Adipocyte (in vitro differentiated cells): ENCODE measurements at places on chromosomes 4 and X.

DNA sequence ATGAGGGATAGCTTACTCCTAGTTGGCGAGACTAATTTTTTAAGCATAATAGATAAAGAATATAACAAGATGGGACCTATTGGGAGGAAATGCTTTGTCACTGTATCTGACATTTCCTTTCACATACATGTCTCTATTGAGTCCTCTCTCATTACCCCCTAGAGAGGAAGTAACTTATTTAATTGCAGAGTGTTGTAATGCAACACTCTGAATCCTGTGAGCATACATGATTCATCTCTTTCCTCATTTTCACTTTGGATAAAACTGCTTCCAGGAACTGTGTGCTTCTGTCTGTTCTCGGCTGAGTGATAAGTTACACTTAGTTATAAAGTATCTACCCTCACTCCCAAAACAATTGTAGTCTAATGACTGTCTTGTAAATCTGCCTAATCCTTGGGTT lies 266.1 kb upstream of the ANXA10 start:
- DNase-seq, result peak; percentile 8

DNA sequence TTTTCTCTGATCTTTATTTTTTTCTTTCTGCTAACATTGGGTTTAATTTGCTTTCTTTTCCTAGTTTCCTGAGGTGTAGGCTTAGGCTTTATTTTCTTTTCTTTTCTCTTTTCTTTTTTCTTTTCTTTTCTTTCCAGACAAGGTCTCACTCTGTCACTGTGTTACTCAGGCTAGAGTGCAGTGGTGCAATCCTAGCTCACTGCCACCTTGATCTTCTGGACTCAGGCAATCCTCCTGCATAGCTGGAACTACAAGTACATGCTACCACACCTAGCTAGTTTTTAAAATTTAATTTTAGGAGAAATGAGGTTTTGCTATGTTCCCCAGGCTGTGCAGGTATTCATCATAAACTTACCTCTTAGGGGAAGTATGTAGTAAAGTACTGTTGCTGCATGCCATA lies 197.8 kb upstream of the ANKRD50 start:
- no peak for DNase-seq

DNA sequence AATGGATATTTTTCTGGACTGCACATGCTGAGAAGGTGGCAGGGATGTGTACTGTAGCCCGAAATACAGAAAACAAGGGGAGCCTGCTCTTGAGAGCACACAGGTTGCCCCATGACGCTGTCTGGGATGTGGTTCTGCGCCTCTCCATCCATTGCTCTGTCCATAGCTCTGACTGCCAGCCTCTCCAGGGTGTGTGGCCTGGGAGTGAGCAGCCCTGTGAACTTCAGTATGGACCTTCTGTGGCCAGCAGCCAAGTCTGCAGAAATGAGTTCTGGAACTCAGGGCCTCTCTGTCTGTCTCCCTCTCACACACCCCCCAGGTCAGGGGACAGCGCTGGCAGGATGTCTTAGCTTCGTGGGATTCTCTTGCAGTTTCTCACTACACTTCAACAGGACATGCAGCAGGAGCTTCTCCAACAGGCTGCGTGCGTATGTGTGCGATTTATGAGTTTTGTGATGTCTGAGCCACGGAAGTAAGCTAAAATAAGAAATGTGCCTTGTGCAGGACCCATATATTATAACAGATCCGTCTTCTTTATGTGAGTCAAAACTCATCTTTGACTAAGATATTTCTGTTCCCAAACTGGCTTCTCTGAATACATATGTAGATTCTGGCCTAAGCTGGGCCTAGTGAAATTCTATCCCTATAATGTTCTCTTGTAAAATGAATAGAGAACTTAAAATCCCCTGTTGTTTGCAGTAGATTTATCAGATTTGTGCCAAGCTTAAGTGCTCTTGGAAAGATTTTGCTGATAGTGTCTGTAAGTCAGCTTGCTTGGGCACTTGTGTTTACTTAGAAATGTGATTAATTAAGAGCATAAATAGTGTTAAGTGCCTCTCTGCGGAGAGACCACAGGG lies 40.0 kb downstream of the PROM1 start:
- DNase-seq, result peak; percentile 8

GRCh38 chr4:182604953-182605352 lies 312.2 kb downstream of the DCTD start:
- no peak for DNase-seq

DNA sequence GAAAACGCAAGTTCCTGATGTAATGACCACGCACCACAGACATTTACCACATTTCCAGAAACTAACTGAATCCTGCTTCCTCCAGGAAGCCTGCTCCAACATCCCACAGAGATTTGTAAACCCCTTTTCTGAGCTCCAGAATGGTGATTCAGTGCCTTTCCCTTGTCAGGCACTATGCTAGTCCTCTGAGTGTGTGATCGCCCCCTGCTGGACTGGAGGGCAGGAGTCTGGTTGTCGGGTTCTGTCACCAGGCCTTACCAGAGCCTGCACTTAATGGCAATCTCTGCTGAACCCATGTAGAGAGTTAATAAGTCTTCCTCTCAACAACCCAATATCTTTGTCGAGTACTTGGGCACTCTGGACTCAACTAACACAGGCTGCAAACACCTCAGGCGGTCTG lies 14.5 kb upstream of the KDM5C start:
- DNase-seq, result no peak
